ENCODE measurements at places on chromosomes 16 and 17.

GRCh38 chr17:8685381-8685780 lies 54.9 kb upstream of the MYH10 start:
- DNase-seq = no peak

- no peak for DNase-seq
Measured at GRCh38 chr17:63646488-63646806, 24.2 kb downstream of the MAP3K3 start.

- DNase-seq = no peak
Measured at GRCh38 chr17:21094298-21094704, 32.5 kb upstream of the DHRS7B start.

DNA sequence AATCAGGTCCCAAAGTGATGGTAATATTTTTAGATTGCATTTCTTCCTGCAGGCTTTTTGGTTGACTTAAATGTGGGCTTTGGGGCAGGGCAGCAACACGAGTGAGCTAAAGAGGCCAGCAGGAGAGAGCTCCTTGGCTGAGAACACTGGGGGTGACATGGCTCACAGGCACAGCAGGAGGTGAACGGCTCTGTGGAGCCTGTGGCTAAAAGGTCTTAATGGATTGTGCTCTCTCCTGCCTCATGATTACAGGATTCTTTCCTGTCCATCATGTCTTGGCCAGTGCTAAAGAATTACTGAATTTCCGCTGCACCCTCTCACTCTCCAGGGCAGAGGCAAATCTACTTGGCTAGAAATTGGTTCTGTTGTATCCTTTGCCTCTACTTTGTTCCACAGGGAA lies 366.6 kb downstream of the HS3ST4 start:
- no peak for DNase-seq

GRCh38 chr16:78100112-78100467 lies 636 bp downstream of the WWOX start:
- DNase-seq = no peak

DNA sequence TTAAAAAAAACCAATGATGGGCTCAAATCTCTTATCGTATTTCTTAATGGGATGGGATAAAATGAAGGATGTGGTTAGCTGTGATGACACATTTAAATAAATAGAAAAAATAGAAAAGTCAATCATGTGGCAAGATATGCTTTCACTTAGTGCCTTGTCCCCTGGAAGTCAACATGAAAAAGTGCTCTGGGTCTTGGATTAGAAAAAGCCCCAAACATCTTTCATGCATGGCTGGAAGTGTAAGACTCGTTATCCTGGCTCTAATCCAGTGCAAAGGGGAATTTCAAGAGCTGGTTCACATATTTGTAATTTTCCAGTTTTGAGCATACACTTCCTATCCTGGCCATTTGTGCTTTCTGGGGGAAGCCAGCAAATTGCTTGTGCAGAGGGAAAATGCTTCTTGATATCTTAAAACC lies 160.9 kb downstream of the MAP2K6 start:
- DNase-seq = no peak

GRCh38 chr17:73539166-73539565 lies 105.1 kb downstream of the SDK2 start:
- DNase-seq = no peak

DNA sequence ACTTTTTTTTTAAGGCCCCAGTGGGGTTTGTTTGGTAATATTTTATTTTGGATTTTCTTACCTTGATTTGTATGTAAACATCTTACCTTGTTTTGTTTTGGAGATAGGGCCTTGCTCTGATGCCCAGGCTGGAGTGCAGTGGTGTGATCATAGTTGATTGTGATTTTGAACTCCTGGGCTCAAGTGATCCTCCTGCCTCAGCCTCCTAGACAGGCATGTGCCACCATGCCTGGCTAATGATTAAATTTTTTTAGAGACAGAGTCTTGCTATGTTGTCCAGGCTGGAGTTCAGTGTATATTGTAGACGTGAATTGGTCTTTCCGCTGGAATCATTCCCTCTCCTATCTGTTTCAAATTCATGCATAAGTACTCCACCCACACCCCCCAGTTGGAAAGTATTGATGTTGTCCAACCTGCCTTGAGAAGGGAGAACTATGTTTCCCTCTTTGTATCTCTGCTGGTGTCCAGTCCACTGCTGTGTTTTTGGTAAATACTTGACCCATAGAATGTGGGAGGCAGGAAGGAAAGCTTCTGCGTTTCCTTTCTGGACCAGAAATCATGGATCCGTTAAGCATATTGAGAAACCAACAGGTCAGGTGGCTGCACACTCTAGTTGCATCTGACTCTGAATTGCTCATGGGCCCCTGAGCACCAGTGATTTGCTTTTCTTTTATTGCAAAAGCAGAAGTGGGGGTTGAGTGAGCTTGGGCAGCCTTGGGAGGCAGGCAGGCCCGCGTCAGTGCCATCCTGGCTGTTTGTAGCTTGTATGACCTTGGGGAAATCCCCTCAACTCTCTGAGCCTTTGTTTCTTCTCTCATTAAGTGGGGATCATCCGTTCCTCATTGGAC lies 25.0 kb downstream of the RMI2 start:
- DNase-seq = no peak

DNA sequence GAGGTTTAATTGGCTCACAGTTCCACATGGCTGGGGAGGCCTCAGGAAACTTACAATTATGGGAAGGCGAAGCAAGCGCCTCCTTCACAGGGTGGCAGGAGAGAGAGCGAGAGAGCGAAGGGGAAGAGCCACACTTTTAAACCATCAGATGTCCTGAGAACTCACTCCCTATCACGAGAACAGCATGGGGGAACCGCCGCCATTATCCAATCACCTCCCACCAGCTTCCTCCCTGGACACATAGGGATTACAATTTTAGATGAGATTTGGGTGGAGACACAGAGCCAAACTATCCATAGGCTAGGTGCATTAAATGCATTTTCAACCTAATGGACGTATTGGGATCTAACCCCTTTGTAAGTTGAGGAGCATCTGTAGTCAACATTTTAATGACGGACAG lies 4.9 kb upstream of the ANKRD40 start:
- DNase-seq = no peak

DNA sequence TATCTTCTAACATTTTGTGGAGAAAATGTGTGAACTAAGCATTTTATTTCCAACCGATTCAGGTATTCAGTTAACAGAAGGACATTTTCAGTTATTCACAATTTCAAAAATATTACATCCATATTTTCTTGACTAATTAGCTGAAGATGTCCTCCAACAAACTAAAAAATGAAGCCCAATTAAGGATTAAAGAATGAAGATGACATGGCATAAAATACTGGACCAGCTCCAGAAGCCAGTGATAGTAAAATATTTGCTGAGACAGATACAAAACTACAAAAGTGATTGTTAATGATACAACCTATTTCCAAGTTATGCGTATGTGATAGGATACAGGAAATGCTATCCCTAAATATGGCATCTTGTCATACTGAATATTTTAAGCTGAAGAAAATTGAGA lies 48.6 kb downstream of the PMP22 start:
- no peak for DNase-seq

DNA sequence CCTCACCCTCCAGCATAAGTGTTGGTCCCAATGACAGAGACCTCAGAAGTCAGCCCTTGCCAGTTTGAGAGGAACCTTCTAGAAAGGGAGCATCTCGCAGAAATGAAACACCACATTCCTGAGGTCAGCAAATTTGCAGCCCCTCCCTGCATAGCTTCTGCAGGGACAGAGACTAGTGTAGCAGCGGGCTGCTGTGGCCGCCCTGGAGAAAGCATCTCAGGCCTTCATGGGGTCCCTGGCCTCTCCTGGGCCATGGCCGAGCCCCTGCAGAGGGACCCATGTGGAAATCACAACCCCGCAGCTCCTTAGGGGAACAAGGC lies 11.4 kb downstream of the HS3ST6 start:
- no peak for DNase-seq

DNA sequence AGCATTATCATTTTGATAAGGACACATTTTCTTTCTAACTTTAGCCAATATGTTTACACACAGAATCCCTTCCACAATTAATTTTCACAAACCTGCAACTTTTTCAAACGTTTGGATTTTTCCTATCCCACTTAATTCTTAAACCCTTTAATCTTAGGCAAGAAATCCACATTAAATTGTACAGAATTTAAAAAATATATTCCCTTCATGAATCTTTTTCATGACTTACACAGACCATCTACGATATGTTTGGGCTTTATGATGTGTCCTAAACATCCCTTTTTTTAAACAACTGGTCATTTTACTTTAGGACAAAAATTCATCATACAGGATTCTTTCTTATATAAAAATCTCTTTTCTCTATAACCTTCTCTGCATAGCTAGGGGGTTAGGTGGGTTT lies 241.5 kb upstream of the CNTNAP4 start:
- no peak for DNase-seq

DNA sequence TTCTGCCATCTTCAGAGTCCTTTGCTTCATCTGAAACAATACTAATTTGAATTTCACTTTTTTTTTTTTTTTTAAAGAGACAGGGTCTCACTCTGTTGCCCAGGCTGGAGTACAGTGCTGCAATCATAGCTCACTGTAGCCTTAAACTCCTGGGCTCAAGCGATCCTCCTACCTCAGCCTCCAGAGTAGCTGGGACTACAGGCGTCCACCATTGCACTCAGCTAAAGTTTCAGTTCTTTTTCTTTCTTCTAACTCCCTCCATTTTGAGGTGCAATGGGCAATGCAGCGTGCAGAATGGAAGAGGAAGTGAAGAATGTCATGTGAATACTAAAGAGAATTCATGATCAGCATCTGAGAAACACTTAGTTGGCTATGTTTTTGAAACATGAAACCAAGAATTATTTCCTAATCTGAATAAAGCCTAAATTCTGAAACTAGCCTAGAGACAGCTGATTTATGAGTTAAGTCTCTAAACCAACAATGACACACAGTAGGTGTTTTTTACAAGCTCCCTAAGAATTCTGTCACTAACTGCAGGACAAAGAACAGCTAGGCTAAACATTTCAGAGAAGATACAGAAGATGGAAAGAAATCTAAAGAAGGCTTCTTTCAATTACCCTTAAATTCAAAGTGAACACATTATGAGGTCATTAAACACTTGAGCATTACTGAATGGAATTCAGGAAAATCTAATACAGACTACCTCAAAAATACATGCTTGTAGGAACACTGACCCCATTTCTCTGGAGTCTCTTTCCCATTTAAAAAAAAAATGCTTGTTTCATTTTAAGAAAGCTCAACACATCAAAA lies 21.0 kb downstream of the SNN start:
- DNase-seq = no peak

DNA sequence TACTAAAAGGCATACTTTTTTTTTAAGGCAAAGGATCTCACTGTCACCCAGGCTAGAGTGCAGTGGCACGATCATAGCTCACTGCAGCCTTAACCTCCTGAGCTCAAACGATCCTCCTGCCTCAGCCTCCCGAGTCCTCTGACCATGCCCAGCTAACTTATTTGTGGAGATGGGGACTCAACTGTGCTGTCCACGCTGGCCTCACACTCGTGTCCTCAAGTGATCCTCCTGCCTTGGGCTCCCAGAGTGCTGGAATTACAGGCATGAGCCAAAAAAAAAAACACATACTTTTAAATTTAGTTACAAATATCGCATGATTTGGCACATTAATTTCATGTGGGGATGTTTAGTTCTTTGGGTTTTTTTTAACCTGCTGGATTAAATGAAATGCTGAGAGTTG lies 207.7 kb upstream of the CHMP6 start:
- no peak for DNase-seq

- no peak for DNase-seq
Measured at GRCh38 chr17:39729280-39729851, 966 bp downstream of the MIEN1 start.

DNA sequence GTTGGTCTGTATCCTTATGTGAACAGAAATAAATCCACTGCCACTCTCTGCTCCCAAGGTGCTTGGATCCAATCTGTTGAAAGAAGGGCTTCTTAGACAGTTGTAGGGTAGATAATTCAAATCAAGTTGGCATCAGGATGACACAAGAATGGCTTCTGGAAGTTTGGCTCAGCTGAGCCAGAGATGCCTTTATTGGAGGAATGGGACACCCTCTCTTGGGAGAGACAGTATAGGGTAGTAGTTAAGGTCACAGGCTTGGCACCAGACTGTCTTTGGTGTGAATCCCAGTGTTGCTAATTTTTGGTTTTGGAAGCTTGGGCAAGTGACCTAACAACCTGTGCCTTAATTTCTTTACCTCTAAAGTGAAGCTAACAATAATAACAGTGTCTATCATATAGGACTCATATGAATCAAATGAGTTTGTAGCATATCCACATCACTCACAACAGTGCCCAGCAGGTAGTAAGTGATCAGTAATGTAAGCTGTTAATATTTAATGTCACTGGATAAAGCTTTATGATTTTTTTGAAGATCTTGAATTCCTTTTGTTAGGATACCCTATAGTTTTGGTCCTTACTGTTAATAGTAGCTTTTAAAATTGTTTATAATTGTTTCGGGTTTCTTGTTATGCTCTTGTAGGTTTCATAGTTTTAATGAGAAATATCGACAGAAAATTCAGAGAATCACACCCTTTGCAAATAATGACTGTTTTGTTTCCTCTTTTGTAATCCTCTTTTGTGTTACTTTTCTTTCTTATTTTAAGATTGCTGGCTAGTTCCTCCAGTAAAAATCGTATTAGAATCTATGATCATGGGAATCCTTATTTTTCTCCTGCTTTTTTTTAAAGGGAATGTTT lies 19.1 kb downstream of the ZNRF1 start:
- no peak for DNase-seq

DNA sequence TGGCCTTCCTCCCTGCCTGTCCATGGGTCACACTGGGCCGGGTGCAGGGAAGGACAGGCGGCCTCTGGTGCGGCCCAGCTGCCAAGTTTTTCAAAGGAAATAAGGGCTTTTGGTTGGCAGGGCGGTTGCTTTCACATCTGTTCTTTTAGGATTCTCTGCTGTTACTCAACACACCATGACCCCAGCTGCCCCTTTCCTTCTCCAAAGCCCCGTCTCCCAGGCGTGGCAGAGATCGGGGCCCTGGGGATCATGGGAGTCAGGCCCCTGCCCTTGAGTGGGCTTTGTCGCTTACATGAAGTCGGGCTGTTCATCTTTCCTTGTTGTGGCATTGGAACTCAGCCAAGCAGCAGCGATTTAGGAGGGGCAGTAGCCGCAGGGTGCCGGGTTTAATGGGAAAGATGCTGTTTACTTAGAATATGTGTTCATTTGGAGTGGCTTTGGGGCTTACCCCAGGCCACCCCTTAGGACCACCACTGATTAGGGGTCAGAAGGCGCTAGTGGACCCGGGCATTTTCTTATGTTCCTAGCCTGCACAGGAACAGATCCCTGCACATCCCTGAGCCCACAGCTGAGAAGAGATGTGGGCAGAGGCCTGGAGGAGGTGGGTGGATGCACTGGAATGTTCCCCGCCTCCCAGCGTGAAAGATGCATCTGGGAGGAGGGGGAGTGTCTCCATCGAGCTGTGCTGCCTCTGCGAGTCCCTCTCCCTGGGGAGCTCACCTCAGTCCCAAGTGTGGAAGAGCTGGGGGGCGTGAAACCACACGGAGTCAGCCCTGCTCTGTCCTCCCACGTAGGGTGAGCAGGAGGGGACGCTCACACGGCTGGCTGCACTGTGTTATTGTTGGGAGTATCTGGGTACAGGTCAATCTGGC lies 6.8 kb upstream of the ADCY7 start:
- DNase-seq = no peak

DNA sequence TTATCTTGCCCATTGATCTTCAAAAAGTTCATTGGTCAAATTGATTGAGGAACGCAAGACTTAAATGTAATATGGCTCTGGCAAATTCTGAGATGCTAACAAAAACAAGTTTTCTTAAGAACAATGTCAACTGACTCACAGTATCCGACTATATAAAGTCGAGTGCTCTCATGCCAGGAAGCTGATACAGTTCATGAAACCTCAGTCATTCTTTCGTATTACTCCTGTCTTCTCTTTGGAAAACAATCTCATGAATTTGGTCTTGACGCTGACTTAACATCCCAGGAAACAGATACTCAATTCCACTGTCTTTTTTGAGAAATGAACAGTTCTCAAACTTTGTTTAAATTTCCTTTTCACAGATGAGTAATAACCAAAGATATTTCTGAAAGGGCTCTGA lies 704.9 kb downstream of the MAF start:
- DNase-seq = no peak

All from stimulated activated CD4-positive, alpha-beta T cell treated with anti-CD3 and anti-CD28 coated beads, Interleukin-15, amount 100 ng/mL, for 24 hours (primary cell).